Stimulated activated CD4-positive, alpha-beta T cell treated with anti-CD3 and anti-CD28 coated beads, Interleukin-4, amount 100 ng/mL, for 4 hours (primary cell): ENCODE measurements at places on chromosomes 6 and 20.

GRCh38 chr20:17972121-17972520, 3.3 kb downstream of the MGME1 start:
- DNase-seq, result no peak

- no peak for DNase-seq
These were observed 83.0 kb upstream of the MRPS10 start for GRCh38 chr6:42300701-42301100.

GRCh38 chr20:47999166-47999565, 213.9 kb upstream of the SULF2 start:
- DNase-seq, result no peak

DNA sequence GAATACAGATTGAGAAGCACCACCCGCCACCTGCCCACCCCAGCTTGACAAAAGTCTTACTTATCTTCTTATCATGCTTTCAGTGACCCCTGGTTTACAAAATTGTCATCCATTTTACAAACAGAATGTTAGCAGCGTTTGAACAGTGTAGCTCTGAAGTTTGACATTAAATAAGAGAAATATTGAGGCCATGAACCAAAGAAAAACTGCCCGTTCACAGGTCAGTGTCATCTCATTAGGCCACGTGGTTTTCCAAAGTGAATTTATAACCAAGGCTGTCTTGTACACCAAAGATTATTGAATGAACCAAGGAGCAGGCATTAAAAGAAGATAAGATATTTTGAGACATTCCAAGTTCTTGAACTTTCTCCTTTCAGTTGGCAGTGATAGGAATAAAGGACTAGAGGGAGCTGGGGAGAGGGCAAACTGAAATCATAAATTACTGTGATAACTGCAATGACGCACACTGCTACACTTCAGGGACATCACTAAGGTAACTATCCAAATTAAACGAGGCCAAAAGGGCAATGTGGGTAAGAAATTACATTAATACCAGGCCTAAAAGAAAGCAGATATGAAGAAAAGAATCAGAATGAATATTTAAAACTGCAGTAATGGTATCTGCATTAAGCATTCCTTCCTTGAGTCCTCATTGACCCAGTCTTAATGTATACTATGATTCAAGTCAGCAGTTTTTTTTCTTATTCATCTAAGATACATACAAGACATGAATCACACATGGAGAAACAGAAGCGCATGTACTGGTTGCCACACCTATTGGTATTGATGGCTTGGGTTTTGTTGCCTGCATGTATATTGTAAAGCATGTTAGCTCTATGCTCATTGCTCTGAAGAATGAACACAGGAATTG, 159.8 kb upstream of the ARG1 start:
- DNase-seq, result no peak

- DNase-seq, result no peak
These were observed 268.4 kb downstream of the ADGRG6 start for GRCh38 chr6:142570221-142570671.

DNA sequence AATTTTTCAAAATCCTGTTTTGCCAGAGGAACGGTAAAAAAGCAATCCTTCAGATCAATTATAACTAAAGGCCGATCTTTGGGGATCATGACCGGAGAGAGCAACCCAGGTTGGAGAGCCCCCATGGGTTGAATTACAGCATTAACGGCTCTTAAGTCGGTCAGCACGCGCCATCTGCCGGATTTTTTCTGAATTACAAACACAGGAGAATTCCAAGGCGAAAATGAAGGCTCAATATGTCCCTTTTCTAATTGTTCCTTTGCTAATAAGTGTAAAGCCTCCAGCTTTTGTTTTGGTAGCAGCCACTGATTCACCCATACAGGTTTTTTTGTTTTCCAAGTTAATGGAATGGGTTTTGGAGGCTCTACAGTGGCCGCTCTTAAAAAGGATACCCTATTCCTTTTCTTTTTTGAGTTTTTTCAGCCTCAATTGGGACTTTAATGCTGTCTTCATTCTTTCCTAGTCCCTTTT, 16.9 kb upstream of the PTCRA start:
- peak; percentile 56 for DNase-seq

DNA sequence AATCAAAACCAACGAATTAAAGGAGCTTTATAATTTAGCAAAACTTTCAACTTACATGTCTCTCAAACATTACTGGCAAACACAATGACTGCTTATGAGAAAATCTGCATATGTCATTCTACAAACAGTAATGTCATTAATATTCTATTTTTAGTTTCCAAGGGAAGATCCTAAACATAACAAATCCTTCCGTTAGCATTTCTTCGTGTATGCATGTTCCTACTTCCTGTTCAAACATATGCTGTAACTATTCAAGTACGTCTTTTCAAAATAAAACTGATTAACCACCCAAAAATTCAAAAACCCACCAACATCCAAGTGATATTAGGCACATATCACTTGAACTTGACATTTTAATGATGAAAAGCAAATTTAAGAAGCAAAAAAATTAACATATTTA, 131.3 kb downstream of the HACE1 start:
- no peak for DNase-seq

- no peak for DNase-seq
These were observed 119.9 kb downstream of the SOX4 start for GRCh38 chr6:21713481-21713880.

- DNase-seq, result peak; percentile 22
These were observed 1.2 kb downstream of the DUSP22 start for GRCh38 chr6:293193-294174.

DNA sequence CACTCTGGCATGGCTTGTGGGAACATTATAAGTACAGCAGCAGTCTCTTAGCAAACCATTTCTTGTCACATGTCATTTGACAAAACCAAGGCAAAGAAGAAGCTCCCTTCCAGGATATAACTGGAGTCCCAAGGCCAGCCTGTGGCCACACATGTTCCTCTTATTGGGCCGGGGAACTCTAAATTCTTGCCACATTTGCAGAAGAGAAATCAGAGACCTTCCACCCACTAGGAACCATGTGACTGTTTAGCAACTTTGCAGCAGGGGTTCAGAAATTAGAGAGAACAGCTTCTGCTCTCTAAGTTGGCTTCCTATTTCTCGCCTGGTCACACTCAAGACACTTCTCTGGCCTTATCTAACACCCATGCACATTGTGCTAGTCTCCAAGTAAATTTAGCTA, 20.4 kb upstream of the MEP1A start:
- DNase-seq, result no peak

DNA sequence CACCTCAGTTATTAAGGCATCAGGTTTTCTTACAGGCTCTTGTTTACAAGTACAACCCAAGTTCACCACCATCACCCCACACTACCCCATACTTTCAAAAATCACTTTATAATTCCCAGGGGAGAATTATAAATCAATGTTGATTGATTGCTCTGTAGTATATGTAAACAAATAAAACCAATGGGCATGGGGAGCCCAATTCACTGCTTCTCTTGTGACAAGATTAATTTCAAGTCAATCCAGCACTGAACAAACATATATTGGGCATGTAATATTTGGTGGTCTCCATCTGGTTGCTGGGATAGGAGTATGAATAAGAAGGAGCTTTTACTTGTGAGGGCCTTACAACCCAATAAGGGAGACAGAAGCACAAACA, 95.8 kb downstream of the CLVS2 start:
- no peak for DNase-seq

DNA sequence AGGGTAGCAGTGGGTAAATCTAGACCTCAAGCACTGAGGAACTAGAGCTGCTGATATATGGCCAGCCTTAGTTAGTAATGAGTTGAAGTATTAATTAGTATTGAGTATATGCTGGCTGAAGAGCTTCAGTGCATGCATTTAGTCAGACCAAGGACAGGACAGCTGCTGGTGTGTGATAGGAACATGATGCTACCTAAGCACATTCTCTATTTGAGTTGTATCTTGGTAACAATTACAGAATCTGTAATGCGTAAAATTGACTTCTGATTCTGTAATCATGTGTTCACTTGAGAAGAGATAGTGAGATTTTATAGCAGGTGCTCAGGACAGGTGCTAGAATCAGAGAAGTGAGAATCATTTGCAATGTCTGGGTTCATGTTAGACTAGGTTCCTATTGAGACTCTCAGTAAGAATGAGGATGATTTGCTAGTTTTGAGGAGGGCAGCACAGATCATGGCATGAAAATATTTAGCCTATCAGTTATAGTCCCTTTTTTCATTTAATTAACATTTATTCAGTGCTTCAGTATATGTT, 369.4 kb upstream of the HS3ST5 start:
- no peak for DNase-seq

DNA sequence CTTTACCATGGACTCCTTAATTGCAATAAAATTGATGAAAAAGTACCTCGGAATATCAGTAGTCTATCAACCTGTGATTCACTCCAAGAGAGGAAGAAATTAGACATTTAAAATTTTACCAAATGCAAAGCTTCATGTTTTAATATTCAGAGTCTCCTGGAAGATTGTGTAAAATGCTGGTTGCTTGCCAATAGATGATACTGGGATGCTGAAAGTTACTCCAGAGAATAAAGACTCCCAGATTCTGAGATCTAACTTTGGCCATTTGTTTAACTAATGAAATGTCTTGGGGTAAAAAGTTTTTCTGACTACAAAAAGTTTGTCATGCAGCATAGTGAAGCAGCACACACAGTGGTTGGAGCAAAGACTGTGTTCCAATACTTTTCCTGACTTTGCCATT, 176.7 kb upstream of the RSPO3 start:
- no peak for DNase-seq

DNA sequence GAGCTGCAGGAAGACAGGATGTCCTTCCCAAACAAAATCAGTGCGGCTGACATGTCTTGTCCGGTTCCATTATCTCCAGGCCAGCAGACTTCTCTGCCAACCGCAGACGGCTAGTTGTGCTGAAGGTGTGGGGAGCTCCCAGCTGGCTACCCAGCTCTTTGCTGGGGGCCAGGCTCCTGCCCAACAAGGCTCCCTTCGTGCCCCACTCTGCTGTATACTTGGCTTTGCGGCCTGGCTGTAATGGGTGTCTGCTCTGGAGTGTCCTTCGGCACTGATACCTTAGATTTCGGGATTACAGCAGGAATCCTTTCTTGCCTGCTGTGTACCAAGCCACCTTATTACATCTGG, 48.7 kb upstream of the IRF4 start:
- DNase-seq, result no peak

DNA sequence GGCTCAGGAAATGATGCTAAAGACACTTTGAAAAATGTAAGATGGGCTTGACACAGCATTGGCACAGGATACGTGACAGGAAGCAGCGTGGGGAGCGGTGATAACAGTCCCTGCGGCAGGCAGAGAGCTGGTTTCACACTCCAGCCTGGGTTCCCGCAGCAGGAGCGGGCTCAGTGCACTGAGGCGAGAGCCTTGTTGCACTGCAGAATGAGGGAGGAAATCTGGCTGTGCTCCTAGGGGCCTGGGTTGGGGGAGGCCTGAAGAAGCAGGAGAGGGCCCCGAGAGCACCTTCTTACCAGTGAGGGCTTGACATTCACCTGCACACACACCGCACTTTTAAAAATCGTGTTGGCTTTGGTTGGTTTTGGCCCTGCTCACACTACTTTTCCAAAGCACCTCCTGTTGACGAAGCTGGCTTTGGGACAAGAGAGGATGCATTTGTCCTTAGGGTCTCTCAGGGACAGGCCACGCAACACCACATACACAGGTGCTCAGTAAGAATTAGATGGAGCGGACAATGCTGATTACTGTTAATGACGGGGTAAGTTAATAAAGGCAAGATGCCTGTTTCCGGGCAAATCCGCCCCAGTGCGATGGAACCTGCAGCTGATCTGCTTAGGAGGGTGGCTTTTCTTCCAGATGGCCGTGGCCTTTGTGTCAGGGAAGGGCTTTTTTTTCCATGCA, 49.4 kb upstream of the ARMC2 start:
- DNase-seq, result peak; percentile 36

DNA sequence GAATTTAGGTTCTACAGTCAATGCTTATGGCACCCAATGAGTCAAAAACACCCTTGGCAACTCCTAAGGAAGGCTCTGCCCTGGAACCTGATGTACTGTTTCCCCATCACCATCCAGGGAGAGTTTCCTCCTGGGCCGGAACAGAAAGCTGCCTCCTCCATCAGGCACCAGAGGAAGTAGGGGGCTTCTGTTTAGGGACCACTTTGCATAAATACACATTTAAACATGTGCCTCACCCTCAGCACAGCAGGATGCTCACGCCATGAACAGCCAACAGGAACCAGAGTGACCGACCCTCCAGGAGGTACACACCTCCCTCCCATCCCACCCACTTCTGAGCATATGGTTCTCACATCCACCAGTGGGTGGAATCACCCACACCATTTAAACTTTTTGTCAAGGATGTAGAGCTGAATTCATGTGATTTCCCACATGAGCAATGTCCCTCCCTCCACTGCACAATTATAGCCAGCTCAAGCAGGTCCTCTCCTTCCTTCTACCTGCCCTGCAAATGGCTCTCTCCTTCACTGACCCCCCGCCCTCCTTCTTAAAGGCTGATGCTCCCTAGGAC, 14.8 kb downstream of the DDRGK1 start:
- no peak for DNase-seq

DNA sequence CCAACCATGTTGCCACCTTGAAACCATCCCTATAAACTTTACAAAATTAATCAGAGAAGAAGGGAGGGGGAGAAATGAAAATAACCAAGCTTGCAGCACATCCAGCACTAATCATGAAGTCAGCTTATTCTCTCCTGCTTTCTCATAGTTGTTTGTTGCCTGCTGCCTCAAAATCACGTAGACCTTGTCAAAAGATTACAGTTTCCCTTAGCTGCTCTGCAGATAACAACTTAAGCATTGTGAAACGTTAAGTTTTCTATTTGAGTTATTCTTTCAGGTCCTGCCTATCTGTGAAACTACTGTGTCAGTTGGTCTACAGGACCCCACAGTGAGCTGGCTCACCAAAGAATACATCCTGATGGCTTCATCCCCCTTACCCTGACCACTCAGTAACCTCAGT, 32.9 kb downstream of the SLC17A4 start:
- DNase-seq, result no peak

- DNase-seq, result no peak
These were observed 111.9 kb downstream of the FAM83B start for GRCh38 chr6:54958446-54958845.

DNA sequence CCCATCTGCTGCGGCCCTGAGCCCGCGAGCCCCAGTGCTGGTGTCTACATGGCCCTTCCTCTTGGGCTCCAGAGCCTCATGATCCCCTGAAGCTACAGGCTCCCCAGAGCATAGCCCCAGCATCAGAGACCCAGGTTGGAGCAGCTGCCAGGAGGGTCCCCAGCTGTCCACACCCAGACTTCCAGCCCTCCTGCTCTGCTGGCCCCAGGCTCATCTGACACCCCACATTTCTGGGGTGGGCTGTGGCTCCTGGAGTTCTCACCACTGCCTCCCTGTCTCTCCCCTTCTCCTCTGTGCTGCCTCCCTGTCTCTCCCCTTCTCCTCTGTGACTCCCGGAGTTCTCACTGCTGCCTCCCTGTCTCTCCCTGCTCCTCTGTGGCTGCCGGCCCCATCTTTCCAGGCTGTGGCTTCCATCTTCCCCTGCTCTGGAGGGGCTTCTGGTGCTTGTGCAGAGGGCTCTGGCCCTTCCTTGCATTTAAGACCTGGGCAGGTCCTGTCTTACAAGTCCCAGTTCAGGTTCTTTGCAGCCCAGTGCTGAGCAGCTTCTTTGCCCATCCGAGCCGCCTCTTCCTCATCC, 108.1 kb downstream of the ERMARD start:
- DNase-seq, result no peak

GRCh38 chr6:35955071-35955470, 34.2 kb upstream of the SRPK1 start:
- no peak for DNase-seq

- no peak for DNase-seq
These were observed 21.3 kb downstream of the KCNG1 start for GRCh38 chr20:51001430-51002265.

GRCh38 chr6:120584111-120584760, 750.0 kb downstream of the TBC1D32 start:
- no peak for DNase-seq
